ENCODE measurements at places on chromosomes 12 and 14. TPM values are rescaled to one million over a fixed set of nuclear protein-coding genes. Genes with fewer than 3 reads are reported as not detected.

The RIN3 gene
- 56.2 TPM for total RNA-seq

The ADAMTS20 gene
- total RNA-seq = 1.5 TPM

The DPF3 gene
- total RNA-seq = 14.6 TPM

The ZC2HC1C gene
- 63.5 TPM for total RNA-seq

The KRT82 gene
- not detected for total RNA-seq

The CCDC175 gene
- 9.8 TPM for total RNA-seq

The KLRF1 gene
- 0.43 TPM for total RNA-seq

The ANO2 gene
- total RNA-seq = 24.4 TPM

The ACVRL1 gene
- 9.1 TPM for total RNA-seq

The AKAP5 gene
- 0.63 TPM for total RNA-seq

The TOMM20L gene
- 9.8 TPM for total RNA-seq

The SYT10 gene
- 1.2 TPM for total RNA-seq

The FAM90A1 gene
- total RNA-seq = 1.8 TPM

The PA2G4 gene
- total RNA-seq = 81.4 TPM

All from testis (tissue), 5 donors.